ENCODE measurements at places on chromosomes 1 and 21. TPM values are rescaled to one million over a fixed set of nuclear protein-coding genes. Genes with fewer than 3 reads are reported as not detected.
A peak's percentile ranks its signal among the peaks of the same experiment; 100 is the strongest.

GRCh38 chr1:15305468-15305770 lies 58.4 kb downstream of the FHAD1 start:
- DNase-seq, result no peak

Gene WNT3A
- not detected for total RNA-seq

DNA sequence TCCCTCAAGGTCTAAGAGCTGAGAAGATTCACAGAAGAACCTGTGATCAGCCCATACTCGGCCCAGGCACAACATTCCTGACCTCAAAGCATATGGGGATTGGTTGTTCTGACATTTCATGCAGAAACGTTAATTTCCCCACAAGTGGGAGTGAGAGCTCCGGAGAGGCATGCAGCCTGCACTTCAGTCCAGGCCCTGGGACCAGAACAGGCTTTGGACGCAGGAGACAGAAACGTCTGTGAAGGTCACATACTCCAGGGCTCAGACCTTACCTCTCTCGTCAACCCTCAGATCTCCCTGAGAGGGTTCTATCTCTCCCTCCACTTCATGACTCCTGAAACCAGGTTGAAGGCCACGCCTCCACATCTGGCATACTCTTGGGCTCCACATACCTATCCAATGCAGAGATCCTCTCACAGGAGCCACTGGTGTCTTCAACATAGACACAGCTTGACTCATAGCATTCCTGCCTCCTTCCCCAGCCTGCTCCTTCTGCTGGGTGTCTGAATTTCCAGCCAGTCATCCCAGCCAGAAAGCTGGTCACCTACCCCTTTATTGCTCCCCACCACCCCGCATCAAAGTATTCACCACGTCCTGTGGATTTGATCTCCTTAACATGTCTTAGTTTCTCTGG lies 149.2 kb downstream of the OMA1 start:
- no peak for DNase-seq

DNA sequence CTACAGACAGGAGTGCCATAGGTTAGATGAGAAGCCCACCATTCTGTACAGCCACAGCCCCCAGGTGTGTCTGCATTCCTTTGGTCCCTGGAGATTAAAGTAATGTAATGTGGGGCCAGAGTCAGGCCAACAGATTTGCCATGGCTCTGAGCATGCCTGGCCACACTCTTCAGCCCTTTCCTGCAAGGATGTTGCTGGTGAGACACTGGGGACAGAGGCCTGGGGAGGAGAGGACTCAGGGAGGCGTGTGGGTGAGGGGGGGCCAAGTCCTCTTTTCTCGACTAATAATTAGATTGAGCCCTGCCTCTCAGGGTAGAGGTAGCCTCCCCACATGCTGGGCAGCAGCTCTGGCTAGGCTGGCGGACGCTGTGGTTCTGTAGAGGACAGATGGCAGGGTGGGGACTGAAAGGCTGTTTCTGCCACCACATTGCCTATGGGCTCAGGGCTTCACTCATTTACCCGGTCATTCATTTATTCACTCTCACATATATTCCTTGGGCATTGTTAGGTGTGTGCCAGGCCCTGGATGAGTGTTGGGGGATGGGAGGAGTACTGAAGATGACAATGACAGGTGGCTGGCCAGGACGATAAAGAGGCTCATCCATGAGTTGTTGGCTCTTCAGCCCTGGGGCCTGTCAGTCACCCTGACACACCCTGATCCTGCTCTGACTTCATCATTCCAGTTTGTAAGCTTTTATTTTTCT lies 7.1 kb upstream of the PRCC start:
- DNase-seq, result no peak

GRCh38 chr1:46036894-46037839 lies 95.3 kb downstream of the PIK3R3 start:
- DNase-seq, result peak; percentile 46

DNA sequence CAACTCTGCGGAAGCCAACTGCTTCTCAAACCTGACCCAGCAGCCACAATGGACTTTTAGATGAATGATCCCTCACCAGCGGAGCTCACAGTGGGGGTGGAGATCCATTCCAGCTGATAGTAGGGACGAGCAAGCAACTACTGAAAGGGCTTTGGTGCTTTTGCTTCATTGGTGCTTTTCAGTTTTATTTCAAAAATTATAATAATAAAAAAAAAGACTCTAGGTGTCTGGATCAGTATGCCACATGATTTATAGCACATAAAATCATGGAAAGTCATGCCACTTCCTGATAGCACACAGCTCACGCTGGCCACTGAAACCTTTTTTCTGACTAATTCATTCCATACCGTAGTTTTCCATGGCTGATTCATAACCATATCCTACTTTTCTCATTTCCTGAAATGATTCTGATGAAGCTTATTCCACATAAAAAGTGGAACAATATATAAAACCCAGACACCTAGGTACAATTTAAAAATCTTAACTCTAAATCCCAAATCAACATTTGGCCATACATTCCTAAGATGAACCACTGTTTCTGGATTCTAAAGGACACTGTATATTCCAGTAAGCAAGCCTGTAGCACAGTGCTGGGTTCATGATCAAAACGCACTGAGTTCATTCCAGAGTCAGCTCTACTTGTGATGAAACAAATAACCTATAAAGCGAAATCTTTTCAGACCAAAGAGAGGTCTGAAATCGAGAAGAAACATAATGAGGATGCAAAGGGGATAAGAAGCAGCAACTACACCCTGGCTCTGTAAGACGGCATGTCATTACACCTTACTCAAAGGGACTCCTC lies 41.3 kb upstream of the KCNE1 start:
- peak; percentile 52 for DNase-seq

- DNase-seq, result no peak
These were observed 40.0 kb upstream of the PWP2 start for GRCh38 chr21:44067011-44067839.

Gene NPL
- total RNA-seq, result 2.1 TPM

DNA sequence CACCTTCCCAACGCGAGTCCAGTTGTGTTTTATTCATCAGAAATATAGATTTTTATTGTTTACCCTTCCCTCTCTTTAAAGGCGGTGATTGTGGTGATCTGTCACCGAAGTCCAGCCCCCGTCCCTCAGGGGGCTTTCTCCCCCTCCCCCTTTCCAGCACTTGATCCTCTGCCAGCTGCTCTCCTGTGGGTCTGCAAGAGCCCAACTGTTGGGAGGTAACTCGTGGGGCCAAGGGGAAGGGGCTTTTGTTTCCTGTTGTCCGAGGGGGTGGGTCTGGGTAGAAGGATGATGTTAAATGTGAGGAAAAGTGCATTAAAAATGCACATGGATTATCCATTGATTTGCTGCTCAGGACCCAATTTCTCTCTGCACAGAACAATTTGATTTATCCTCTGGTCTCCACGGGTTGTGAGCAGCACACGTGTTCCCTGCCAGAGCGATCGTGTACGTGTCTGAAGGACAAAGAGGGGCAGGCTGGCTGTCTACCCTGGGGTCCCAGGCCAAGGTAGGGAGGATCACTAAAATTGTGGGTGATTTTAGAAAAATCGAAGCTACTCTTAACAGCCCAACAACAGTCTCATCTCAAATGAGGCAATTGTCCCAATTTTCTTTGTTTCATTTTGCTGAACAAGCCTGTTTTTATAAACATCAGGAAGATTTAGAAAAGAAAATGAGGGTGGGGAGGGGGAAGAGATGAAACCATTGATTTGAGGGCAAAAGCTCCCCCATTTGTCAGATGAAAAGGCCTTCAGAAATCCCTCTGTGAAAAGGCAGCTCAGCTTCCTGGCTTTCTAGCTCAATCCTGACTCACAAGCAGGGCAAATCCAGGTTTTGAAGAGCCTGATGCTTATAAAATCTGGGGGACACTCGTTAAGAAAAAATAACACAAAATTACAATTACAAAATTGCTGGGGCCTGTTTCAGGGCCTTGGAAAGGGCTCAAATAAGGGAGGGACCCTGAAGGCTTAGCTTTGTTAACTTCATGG lies 176.2 kb downstream of the RHOU start:
- no peak for DNase-seq

DNA sequence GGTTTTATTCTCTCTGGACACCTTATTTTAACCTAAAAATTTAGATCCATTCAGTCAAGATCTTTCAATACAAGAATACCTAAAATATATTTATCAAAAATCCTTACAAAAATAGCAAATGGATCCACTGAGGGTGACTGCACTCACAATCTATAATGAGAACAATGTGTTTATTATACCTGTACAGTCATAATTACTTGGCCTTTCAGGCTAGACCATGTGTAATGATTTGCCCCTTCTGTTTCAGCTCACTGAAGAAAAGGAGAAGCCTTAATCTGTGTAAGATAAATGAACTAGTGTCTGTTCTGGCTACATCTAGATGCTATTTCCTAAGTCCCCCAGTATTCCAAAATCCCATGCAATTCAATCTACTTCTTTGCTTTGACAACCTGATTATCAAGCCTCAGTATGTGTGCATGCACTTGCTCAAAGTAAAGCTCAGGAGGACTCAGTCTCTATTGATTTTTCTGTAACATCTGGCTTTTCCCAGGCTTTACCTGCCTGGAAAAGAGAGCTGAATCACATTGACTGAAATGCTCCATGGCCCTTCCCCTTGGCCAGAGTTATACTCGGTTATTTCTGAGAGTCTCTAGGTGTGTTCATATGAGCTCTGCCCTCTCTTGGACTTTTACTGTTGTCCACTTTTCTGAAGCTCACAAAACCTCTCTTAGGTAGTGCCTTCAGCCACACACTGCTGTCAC lies 27.6 kb downstream of the CRP start:
- DNase-seq, result no peak

Gene SLC44A3
- total RNA-seq, result 1.2 TPM

DNA sequence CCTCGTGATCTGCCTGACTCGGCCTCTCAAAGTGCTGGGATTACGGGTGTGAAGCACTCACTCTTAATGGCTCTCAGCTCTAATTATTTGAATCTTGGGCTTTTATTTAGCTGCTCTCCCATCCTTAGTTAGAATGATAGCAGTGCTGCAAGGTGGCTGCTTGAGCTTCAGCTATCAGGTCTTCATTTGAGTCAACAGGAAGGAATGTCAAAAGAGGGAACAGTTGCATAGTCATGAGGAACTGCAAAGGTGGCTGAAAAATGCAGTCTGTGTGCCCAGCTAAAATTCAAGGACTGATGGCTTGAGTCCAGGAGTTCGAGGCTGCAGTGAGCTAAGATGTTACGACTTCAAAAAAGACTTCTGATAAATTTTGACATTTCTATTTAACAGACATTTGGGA lies 55.6 kb downstream of the UCK2 start:
- no peak for DNase-seq

Gene PMVK
- 17.6 TPM for total RNA-seq

- no peak for DNase-seq
These were observed 17.5 kb downstream of the GTF2B start for GRCh38 chr1:88873737-88874349.

- DNase-seq, result no peak
These were observed 19.6 kb downstream of the KANK4 start for GRCh38 chr1:62299426-62300200.

Gene ZNF691
- total RNA-seq, result 10.1 TPM

Gene ANKRD65
- 0.07 TPM for total RNA-seq

Gene TTLL7
- 11.1 TPM for total RNA-seq

- DNase-seq, result no peak
These were observed 87.2 kb upstream of the MAP1LC3C start for GRCh38 chr1:242086093-242086492.

- peak; percentile 88 for DNase-seq
These were observed 11.5 kb downstream of the BCAR3 start for GRCh38 chr1:93670141-93670540.

Gene PLA2G2D
- total RNA-seq, result not detected

GRCh38 chr1:51569284-51570062 lies 47.4 kb upstream of the OSBPL9 start:
- DNase-seq, result no peak

Gene CLCNKB
- total RNA-seq, result not detected

Gene CNIH3
- 2.0 TPM for total RNA-seq

Gene CDK11A
- total RNA-seq, result 8.1 TPM

Gene FAM177B
- not detected for total RNA-seq

DNA sequence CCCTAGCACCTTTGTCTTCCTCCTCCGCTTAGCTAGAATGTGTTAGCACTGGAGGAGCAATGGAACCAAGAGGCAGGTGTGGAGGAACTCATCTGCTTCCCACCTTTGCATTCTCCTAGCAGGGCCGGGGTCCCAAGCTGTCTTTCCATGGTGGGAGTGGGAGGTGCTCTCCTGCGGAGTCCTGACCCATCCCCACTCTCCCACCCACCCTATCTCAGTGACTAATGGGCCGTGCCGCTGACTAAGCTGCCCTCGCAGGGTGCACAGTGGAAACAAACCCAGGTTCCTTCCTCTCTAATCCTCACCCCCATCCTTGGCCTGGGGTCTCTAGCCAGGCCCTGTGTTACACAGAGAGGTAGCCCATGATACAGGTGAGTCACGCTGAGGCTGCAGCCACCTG lies 177.5 kb downstream of the HIVEP3 start:
- no peak for DNase-seq

- DNase-seq, result no peak
These were observed 4.6 kb upstream of the KRTAP10-1 start for GRCh38 chr21:44544566-44544965.

DNA sequence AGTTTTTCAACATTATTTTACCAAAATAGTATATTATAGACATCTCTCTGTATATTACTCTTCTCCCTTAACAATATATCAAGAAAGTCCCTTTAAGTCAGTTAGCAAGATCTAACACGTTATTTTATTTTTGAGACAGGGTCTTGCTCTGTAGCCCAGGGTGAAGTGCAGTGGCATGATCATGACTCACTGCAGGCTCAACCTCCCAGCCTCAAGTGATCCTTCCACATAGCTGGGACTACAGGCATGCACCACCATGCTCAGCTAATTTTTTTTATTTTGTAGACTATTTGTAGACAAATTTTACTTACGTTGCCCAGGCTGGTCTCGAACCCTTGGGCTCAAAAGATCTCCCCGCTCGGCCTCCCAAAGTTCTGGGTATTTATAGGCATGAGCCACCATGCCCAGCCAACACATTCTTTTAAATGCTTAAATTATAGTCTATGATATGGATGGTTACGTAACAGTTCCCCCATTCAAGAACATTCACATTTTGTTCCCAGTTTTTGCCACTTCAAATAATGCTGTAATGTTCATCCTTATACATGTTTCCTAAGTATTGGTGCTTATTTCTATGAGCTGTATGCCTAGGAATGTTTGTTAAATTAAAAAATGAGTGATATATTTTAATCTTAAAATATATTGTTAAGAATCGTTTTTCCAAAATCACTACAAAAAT lies 70.4 kb downstream of the TUT4 start:
- no peak for DNase-seq

Gene PTAFR
- total RNA-seq, result 0.20 TPM

GRCh38 chr1:100428160-100428559 lies 75.9 kb downstream of the CDC14A start:
- no peak for DNase-seq

GRCh38 chr1:228376262-228376628 lies 30.4 kb downstream of the TRIM11 start:
- no peak for DNase-seq

- no peak for DNase-seq
These were observed 15.2 kb downstream of the SCMH1 start for GRCh38 chr1:41226815-41227434.

DNA sequence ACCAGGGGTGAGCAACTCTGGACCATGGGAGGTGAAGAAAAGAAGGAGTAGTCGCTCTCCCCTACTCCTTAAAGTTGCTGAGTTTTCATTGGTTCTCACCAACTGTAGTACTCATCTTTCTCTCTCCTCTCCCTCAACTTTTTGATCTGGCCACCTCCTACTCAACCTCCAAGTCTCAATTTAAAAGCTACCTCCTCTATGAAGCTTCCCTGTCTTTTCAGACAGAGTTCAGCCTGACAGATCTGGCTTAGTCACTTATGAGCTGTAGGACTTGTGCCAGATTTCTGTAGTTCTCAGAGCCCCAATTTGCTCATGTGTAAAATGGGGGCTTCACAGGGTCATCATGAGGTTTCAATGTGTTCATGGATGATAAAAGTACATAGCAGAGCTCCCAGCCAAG lies 34.5 kb upstream of the HTR1D start:
- no peak for DNase-seq

Measured in pulmonary artery endothelial cell (primary cell).